ENCODE measurements at places on chromosomes 6 and 20.

- no peak for DNase-seq
These were observed 112.0 kb upstream of the MTHFD1L start for GRCh38 chr6:150753371-150754064.

DNA sequence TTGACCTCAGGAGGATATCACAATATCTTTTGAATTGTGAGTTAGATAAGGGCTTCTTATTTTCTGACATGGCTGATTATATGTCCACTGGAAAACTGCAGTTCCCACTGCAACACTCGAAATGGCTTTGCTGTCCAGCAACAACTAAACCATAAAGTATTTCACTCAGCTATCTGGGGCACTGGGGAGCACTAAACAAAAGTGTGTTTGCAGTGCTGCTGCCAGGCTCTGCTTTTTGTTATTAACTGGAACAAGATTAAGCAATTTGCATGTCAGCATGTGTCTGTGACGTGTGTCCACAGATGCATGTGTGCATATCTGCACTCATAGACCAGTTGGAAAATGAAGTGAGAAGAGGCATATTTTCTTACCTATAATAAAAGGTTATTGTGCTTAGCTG is 107.8 kb upstream of the CCN2 start:
- DNase-seq, result no peak

DNA sequence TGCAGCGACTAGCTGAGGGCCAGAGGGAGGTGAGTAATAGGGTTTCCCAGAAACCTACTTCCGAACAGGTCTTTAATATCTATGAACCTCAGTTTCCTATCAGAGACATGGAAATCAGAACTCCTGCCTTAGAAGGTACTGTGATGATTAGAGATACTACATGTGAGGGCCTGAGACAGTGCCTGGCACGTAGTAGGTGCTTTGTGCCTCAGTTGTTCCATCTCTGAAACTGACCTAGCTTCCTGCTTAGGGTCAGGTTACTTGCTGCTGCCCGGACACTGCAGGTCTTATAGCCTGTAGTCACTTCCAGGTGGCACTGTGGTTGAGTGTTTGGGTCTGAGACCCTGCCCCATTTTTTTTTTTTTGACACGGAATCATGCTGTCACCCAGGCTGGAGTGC is 20.9 kb downstream of the RAB44 start:
- no peak for DNase-seq

DNA sequence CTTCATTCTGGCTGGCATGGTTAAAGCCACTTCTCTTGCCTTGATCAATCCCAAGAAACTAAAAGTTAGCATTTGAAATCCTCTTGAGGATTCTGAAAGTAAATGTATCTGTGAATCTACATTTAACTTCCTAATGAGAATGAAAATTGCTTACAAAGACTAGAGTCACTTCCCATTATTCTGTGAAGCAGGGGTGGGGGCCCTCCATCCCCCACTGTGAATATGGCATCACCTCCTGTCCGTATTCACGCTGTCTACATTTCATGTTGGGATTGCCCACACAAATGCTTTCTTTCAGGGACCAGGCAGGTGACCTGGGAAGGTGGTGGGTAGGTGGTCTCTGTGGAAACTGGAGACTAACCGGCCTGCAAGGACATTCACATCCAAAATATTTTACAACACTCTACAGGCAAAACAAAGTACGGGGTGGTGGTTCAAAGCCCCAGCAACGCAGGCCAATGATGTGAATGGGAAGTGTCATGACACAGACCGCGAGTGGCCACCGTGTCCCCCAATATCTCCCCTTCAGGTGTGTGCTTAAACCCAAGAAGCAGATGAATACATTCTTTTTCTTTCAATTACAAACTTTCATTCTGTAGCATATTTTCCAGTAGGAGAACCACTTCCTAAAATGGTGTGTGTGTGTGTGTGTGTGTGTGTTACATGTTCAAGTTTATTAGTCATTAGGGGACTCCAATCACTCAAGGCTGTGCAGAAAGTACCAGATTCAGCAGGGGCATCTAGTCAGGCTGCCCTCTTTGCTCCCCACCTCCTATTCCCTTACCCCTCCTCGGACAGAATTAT is 132.2 kb downstream of the PRND start:
- DNase-seq, result no peak

- DNase-seq, result no peak
These were observed 92.4 kb downstream of the TMEM242 start for GRCh38 chr6:157230910-157231309.

- DNase-seq, result no peak
These were observed 764 bp downstream of the ZNF292 start for GRCh38 chr6:87155842-87156815.

DNA sequence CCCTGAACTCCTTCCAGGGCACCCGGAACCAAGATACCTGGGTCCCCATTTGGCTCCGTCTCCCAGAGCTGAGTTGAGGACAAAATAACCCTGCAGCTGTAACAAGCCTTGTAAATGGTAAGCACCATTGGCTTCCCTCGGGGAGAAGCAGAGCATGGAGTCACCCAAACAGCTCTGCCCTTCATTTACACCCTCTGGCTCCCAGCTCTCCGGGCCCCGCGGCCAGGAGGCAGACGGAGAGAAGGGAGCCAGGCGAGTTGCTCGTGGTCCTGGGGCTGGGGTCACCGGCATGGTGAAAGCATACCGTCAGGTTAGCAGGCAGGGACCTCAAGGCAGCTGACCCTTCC is 2.1 kb downstream of the TFEB start:
- no peak for DNase-seq

DNA sequence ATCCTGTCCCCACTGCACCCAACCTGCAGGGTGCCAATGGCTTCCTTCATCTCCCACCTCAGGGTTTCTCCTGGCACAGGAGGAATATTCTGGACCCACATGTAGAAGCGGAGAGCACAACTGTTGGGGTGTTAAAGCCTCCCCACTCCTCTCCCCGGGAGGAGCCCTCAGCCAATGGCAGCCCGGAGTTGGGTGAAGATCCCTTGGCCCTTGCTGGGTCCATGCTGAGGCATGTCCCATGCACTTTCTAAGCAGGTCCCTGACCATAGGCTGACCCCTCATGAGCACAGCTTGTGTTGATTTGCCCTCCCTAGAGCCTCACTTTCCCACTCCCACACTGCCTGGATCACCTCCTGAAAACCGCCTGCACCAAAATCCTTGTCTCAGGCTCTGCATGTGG is 97.2 kb upstream of the PMEPA1 start:
- DNase-seq, result no peak

DNA sequence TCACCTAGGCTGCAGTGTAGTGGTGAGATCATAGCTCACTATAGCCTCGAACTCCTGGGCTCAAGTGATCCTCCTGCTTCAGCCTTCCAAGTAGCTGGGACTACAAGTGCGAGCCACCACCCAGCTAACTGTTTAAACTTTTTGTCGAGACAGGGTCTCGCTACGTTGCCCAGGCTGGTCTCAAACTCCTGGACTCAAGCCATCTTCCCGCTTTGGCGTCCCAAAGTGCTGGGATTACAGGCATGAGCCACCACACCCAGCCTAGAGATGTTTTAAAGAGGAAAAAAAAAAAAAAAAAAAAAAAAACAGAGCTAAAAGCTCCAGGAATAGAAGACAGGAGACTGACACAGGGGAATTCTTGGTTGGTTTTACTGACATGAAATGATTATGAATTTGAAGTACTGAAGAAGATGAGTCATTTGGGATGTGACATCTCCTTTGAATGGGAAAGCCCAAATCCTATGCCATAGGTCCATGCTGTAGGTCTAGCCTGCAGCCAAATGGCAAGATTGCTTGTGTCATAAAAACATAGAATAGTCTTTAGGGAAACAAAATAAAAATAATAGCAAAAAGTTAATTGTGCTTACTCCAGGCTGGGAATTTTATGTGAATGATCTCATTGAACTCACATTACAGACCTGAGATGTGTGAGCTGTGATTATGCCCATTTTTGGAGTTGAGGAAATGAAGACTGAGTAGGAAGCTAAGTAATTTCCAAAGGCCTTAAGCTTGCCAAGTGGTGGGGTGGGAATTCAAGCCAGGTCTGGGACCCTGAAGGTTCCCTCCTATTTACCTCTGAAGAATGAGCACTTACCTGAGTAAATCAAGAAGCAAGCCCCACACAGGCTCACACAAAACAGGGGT is 24.3 kb upstream of the NHSL1 start:
- no peak for DNase-seq

GRCh38 chr6:137223370-137224131 is 4.4 kb upstream of the IFNGR1 start:
- no peak for DNase-seq

- no peak for DNase-seq
These were observed 132.0 kb upstream of the ENPP5 start for GRCh38 chr6:46302816-46303215.
